SK-N-SH treated with all-trans-retinoic acid at 6 μM for 48 hours (cell line): ENCODE measurements at places on chromosomes 13 and 19.

- no peak for ATAC-seq
These were observed 23.7 kb upstream of the SHISA2 start for GRCh38 chr13:26075498-26075897.

DNA sequence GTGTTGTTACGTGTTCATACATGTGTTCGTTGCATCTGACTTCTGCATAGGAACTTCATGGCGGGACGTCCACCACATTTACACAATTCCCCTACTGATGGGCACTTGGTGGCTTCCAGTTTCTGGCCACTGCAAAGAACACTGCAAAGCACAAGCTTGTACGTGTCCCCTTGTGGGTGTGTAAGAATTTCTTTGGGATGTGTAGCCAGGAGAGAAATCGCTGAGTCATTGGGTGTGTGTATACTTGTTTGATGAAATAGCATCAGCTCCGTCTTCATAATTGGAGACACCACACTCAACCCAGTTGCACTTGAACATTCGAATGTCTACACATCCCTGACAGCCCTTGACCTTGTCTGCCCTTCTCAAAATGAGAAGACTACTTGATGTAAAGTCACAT, 19.2 kb downstream of the KLK5 start:
- ATAC-seq: no peak

GRCh38 chr19:1211494-1212234, 6.1 kb downstream of the STK11 start:
- no peak for ATAC-seq

DNA sequence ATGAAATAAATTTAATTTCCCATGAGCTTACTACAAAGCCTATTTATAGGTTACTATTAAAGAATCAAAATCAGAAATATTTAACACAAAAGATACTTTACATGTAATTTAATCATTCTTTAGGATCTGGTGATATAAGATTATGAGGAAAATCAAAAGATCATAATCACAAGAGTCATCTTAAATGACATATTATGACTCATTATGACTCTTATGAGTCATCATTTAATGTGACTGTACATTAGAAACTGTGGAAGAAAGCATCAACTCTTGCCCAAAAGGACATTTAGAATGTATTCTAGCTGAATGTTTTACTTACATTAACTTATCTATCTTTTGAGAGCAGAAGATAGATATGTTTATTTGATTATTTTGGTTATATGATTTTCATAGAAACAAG, 458.6 kb downstream of the DCT start:
- ATAC-seq: peak; percentile 66

- ATAC-seq: peak; percentile 2; the same call in 2 of the 3 replicates
These were observed 35.5 kb downstream of the ACTN4 start for GRCh38 chr19:38682872-38683392.

- no peak for ATAC-seq
These were observed 2.1 kb upstream of the TGFB1 start for GRCh38 chr19:41355802-41356201.
